Activated CD4-positive, alpha-beta T cell treated with anti-CD3 and anti-CD28 coated beads for 1 hour (primary cell): ENCODE measurements at places on chromosomes 1 and 21.
A peak's percentile ranks its signal among the peaks of the same experiment; 100 is the strongest.

DNA sequence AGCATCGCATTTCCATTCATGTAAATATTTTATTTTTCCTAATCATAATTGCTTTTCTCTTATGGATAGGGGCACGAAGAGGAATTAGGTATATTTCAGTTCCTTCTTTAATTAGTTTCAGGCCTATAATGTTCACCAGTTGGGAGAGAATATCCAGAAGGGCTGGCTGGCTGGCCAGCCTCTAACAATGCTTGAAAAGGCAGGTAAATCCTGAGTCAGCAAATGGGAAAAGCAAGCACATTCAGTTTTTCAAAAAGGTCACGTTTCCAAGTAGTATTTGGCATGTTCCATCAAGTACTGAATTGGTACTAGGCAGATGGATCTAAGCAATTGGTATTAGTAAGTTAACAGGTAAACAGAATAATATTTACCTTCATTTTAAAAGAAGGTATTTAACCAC lies 8.0 kb downstream of the RAB29 start:
- DNase-seq: no peak

DNA sequence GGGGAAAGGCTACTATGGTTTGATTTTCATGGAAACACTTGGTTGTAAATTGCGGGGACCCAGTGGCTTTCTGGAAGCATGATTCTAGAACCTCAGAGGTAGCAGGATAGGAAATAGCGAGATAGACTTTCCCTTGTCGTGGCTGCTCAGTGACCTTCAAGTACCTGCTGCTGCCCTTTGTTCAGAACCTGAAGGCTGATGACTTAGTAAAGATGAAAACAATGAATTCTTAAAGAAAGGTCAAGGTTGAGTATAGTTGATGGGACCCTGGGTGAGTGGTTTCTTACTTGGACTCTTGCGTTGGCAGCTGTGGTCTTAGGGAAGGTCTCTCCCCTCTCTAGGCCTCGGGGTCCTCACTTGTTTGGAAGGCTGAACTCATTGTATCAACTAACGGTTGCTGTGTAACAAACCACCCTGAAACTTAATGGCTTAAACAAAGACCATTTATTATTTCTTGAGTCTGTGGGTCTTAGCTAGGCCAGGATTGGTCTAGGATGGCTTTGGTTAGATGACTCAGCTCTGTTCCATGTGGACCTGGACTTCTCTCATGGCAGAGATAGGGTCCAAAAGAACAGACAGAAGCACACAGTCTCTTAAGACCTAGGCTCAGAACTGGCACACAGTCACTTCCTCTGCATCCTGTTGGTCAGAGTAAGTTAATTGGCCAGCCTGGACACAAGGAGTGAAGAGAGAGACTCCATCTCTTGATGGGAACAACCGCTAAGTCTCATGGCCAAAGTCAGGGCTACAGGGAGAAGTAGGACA lies 89.2 kb upstream of the SELENON start:
- no peak for DNase-seq

GRCh38 chr1:223012938-223013337 lies 130.1 kb downstream of the TLR5 start:
- DNase-seq: no peak

DNA sequence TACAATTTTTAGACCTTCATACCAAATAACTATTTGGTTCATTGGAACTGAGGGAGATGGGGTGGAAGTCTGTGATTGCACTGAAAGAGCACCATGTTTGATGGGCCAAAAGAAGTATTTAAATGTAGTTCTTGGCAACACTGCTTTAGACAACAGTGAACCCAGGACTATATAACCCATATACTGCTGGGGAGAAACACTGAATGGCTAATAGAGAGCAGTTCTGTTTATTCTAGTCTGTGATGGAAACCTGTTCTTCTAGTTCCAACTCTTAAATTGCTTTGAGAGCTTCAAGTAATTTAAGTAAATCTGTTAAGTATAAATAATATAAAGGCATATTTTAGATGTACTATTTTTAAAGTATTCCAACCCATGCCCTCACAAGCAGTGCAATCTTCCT lies 96.3 kb downstream of the NIBAN1 start:
- no peak for DNase-seq

- no peak for DNase-seq
Observed at GRCh38 chr1:5348732-5349465, 643.3 kb downstream of the NPHP4 start.

- no peak for DNase-seq
Observed at GRCh38 chr1:95974586-95974985, 740.6 kb downstream of the RWDD3 start.

GRCh38 chr1:181640956-181641355 lies 157.6 kb downstream of the CACNA1E start:
- no peak for DNase-seq

- DNase-seq: no peak
Observed at GRCh38 chr1:234093741-234094140, 189.3 kb downstream of the SLC35F3 start.

- DNase-seq: no peak
Observed at GRCh38 chr1:204703268-204703664, 17.7 kb upstream of the LRRN2 start.

DNA sequence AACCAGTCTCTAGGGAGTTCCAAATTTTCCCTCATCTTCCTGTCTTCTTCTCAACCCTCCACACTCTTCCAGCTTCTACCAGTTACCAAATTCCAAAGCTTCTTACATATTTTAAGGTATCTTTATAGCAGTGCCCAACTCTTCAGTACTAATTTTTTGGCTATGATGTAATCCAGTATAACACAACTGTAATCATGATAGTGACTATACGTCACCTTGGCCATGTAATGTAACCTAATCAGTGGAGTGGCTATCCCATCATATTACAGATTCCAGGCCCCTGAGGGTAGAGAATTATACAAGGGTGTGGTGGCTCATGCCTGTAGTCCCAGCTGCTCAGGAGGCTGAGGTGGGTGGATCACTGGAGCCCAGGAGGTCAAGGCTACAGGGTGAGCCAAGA lies 143.2 kb downstream of the CLEC20A start:
- no peak for DNase-seq

GRCh38 chr21:20856926-20857325 lies 141.3 kb upstream of the NCAM2 start:
- DNase-seq: no peak

DNA sequence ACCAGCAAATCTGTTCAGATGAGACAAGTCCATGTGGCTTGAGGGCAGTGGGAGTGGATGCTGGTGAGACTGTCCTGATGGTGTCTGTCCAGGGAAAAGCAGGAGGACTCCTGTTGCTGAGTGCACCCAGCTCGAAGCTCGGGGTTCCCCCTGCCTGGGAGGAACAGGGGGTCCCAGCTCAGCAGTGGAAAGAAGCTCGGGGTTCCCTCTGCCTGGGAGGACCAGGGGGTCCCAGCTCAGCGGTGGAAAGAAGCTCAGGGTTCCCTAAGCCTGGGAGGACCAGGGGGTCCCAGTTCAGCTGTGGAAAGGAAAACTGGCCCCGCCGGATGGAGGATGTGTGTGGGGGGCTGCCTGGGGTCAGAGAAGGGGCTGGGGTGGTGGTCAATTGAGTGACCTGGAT lies 39.1 kb downstream of the CRYAA start:
- DNase-seq: no peak

- no peak for DNase-seq
Observed at GRCh38 chr21:26544201-26544775, 28.8 kb downstream of the CYYR1 start.

GRCh38 chr21:28821276-28822122 lies 171.2 kb downstream of the LTN1 start:
- no peak for DNase-seq

GRCh38 chr21:42929969-42930368 lies 4.5 kb upstream of the ERVH48-1 start:
- DNase-seq: no peak

- DNase-seq: no peak
Observed at GRCh38 chr1:23083714-23084480, 64.6 kb downstream of the KDM1A start.

DNA sequence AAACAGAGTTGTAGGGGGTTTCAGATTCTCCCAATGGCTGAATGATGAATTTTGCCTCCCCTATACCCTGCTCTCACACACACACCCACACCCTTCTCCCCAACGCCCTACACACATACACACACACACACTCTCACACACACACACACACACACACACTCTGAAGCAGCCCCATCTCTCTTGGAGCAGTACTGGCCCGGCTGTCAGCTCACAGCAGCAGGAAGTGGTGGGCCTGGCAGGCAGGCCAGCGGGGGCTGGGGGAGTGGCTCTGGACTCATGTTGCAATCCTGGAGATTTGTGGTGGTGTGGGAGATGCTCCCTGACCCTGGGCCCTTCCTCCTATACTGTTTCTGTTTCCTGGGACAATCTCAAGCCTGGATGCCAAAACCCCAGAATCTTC lies 2.2 kb downstream of the IKBKE start:
- no peak for DNase-seq

DNA sequence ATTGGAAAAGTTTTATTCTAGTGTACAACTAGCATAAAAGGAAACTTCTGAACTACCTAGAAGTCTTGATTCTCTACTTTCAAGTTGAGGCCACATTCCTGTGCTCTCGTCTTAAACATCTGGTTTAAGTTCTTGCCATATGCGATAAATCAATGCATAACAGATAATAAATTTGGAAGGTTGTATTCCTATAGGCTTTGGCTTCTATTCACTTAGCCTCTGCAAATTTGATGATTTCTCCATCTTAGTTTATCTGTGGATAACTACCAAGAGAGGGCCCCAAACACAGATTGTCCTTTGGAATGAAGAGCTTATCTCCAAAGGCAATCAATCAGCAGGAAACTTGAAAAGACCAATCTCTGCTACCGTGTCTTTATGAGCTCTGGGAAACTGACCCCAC lies 11.7 kb upstream of the RNF2 start:
- no peak for DNase-seq

DNA sequence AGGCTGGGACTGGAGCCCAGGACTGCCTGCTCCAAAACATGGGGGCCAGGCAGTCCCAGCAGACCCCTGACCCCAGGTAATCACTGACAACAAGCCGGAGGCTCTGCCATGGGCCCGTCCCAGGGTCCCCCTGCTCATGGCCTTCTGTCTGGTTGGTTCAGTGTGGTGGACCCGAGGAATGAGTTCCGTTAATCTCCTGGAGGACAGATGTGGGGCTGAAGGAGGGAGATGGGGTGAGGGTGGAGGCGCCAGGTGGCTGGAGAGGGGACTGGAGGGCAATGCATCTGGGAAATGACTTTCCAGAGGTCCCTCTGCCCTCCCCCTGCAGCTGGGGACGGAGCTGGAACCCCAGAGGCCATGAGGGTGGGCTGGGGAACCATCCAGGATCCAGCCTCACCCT lies 103.2 kb downstream of the EBNA1BP2 start:
- DNase-seq: no peak

DNA sequence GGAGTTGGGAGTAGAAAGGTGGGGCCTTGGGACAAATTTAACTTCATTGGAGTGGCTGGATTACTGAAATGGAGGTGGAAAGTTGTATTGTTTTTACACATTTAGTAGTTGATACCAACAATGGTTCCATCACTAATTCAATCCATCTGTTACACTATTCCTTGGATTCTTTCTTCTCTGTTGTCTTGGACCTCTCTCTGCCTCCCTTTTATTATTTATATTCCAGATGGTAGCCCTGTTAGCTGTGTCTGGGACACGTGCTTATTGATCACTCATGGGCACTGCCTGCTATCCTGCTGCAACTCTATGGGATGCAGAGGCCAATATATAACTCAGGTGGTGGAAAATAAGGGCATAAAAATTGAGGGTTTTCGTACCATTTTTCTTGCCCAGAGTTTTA lies 346.3 kb downstream of the PAPPA2 start:
- no peak for DNase-seq

GRCh38 chr1:230824551-230824918 lies 43.8 kb downstream of the C1orf198 start:
- DNase-seq: no peak

- DNase-seq: no peak
Observed at GRCh38 chr1:108124622-108125311, 75.4 kb downstream of the SLC25A24 start.

GRCh38 chr1:29630756-29631155 lies 394.4 kb downstream of the PTPRU start:
- no peak for DNase-seq

DNA sequence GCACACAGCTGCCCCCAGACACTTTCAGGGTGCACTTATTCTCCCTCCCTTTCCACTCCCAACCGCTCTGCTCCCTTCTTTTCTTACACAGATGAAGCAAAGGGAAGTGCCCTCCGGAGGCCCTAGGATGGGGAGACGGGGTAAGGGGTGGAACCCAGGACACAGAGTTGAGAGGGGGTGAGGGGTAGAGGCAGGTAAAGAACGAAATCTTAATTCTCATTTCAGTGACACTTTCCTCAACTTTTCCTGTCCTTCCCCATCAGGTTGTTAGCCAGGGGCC lies 12.8 kb downstream of the PLEKHO1 start:
- no peak for DNase-seq

- DNase-seq: peak; percentile 27
Observed at GRCh38 chr1:116806245-116806644, 52.0 kb downstream of the CD2 start.

DNA sequence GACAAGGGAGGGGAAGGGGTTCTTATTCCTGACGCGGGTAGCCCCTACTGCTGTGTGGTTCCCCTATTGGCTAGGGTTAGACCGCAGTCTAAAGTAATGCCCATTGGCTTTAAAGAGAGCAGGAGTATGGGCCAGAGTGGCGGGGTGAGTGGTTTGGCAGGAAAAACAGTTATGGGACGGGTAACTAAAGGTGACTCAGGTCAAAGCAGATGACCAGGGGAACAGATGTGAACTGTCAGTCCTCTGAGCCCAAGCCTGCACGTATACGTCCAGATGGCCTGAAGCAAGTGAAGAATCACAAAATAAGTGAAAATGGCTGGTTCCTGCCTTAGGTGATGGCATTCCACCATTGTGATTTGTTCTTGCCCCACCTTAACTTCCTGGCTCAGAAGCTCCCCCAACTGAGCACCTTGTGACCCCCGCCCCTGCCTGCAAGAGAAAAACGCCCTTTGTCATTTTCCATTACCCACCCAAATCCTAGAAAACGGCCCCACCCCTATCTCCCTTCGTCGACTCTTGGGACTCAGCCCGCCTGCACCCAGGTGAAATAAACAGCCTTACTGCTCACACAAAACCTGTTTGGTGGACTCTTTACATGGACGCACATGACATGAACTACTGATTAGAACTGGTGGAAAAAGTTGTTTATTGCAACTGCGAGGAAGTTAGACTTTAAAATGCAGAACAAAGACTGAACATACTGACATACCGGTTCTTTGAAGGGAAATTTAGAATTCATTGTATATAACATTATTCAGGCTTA lies 758 bp upstream of the ATAD3B start:
- no peak for DNase-seq

DNA sequence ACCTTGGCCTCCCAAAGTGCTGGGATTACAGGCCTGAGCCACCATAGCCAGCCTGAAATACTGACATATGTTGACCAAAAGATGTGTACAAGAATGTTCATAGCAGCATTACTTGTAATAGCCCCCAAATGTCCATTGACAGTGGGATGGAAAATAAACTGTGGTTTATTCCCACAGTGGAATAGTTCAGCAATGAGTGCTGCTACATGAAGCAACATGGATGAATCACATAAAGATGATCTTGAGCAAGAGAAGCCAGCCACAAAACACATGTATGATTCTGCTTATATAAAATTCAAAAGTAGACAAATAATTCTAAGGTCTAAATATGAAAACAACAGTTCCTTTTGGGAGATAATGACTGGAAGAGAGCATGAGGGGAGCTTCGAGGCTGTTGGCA lies 9.1 kb upstream of the CREG1 start:
- DNase-seq: no peak

GRCh38 chr1:53696571-53696970 lies 42.4 kb downstream of the GLIS1 start:
- DNase-seq: no peak

- no peak for DNase-seq
Observed at GRCh38 chr21:39313042-39313570, 326 bp downstream of the BRWD1 start.

GRCh38 chr1:11124965-11125364 lies 25.3 kb upstream of the EXOSC10 start:
- DNase-seq: no peak
